Common myeloid progenitor, CD34-positive (primary cell): ENCODE measurements at places on chromosomes 5 and 9.

DNA sequence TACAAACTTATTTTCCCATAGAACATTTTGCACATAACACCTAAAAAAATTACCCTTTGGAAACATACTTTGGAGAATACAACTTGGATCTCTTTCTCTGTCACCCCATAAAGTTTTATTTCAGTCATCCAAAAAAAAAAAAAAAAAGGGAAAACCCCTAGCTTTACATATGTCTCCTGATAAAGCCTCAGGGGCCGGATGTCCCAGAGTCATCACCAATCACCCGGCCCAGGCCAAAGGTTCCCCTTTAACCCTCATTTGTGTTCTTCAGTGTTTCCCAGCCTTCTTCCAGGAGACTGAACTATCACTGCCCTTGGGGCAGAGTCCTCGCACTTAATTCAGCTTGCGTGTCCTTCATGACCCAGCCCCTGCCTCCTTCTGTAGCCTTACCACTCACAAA is 28.8 kb downstream of the ANXA6 start:
- no peak for DNase-seq
- peaks cover 18% of the 10 kb centered on the region for H3K36me3 ChIP-seq
- H3K27me3 ChIP-seq = no peaks in the 10 kb centered on the region
- H3K4me1 ChIP-seq = peaks cover 2% of the 10 kb centered on the region

GRCh38 chr5:38515646-38516045 is 40.8 kb downstream of the LIFR start:
- H3K4me1 ChIP-seq = no peaks in the 10 kb centered on the region
- no peak overlapping the region for H3K27ac ChIP-seq
- no peaks in the 10 kb centered on the region for H3K36me3 ChIP-seq
- no peak overlapping the region for H3K4me3 ChIP-seq
- H3K27me3 ChIP-seq = peaks cover 45% of the 10 kb centered on the region

DNA sequence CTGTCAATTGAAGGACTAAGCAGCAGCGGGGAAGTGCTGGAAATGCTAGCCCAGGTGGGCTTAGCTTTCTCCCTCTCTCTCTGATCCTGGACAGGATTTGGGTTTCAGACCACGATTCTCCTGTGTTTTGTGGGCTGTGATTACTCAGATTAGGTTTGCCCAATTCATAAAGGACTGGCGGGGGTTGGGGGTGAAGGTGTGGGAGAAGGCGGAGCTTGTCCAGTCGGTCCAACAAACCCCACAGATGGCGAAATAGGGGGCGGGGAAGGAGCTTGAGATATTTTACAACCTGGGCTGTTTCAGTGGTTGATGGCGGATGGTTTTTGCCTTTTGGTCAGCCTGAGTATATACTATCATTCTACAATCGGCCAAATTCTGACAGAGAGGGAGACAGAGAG is 35.2 kb downstream of the PCDHAC2 start:
- no peak for DNase-seq
- H3K4me3 ChIP-seq = no peak overlapping the region
- no peaks in the 10 kb centered on the region for H3K4me1 ChIP-seq
- peaks cover 6% of the 10 kb centered on the region for H3K27me3 ChIP-seq
- no peaks in the 10 kb centered on the region for H3K36me3 ChIP-seq
- no peak overlapping the region for H3K27ac ChIP-seq

DNA sequence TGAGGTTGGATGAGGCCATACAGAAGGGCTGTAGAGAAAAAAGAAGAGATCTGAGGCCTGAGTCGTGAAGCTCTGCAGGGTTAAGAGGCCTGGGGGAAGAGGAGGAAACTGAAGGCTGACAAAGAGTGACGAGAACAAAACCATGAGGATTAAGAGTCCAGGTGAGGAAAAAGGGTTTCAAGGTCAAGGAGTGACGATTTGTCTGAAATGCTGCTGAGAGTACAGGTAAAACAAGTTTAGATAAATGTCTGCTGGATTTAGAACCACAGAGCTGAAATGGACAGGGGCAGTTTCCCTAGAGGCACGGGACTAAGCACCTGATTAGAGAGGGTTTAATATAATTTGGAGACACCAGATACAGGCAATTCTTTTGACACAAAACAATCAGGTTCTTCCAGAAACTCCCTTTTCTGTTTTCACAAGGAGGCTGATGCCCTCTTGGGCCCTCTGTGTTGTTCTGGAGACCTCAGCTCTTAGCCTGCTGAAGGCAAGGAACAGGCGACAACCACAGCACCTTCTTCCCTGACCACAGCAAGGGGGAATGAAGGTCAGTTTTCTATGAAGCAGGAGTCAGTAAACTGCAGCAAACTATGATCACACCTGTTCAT is 14.6 kb upstream of the GCNT1 start:
- no peaks in the 10 kb centered on the region for H3K36me3 ChIP-seq
- H3K4me1 ChIP-seq = no peaks in the 10 kb centered on the region
- DNase-seq = no peak
